Endothelial cell (in vitro differentiated cells): ENCODE measurements at places on chromosomes 3 and 15.

GRCh38 chr3:29176501-29176900, 104.4 kb upstream of the RBMS3 start:
- DNase-seq = no peak

DNA sequence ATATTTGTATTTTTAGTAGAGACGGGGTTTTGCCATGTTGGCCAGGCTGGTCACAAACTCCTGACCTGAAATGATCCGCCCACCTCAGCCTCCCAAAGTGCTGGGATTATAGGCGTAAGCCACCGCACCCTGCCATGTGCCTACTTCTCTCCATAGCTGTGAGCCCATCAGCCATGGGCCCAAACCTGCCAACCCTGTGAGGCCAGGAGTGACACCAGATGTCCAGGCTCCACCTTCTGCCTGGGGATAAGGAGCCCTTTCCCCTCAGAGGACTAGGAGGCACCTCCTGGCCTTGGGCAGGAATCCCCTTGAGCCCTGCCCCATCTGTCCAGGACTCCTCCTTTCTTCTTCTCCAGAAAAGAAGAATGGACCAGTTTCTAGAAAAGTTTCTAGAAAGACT, 14.2 kb upstream of the RFT1 start:
- no peak for DNase-seq

DNA sequence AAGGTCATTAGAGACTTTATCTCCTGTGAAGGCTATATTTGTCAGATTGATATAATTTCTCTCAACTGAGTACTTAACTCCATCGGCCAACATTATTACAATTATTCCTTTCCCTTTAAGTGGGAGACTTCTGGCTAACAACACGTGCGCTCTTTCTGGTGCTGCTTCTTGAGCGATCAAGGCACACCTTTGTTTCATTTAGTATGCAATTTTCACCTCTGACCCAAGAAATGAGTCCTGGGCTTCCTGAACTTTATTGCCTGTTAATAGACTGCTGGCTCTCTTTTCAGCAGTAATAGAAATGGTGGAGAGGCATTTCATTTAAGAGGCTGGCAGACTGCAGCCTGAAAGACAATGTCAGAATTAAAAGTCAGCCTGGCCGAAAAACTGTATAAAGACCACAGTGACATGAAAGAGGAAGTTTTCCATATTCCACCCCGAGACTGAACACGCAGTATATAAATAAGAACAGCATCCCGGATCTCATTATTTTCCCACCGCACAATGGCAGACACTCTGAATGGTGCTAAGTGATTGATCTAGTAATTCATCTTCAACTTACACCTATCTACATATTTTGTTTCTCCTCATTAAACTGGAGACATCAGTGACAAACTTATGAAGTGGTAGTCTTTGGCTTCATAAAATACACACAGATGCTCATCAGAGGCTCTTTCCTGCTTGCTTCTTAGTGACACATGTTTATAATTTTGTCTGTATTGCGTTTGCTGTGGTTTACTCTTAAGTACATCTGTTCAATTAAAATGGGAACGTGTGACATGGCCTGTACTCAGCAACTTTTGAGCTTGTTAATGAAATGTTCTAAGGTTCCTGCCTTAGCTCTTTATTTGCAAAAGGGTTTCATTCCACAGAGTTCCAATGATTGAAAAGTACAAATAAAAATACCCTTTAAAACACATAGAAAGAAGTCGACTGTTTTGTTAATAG, 299.9 kb downstream of the MECOM start:
- DNase-seq = no peak

DNA sequence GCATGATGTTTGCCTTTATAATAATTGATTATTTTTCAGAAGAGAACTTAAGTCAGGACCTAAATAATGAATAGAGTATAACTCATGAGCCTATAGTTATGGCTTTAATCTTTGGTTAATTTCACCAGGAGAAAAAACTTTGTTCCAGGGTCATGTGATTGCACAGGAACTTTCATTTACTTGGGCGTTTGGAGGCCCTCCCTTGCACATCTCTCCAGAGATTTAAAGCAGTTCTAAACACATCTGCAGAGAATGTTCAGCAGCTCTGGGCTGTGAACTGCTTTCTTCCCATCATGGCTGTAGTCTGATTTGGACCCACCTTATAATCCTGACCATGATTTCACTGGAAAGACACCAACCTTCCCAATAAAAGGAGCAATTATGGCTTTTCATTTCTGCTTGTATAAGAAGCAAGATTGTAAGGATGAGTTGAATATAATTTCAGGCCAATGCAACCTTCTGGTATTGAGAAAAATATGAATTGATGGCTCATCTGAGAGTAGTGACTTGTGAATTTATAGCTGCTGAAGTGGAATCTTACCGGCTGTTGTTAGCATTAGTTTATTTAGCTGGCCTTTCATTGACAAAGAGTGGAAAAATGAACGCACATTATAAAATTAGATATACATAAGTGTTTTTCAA, 80.9 kb upstream of the PRTG start:
- no peak for DNase-seq

DNA sequence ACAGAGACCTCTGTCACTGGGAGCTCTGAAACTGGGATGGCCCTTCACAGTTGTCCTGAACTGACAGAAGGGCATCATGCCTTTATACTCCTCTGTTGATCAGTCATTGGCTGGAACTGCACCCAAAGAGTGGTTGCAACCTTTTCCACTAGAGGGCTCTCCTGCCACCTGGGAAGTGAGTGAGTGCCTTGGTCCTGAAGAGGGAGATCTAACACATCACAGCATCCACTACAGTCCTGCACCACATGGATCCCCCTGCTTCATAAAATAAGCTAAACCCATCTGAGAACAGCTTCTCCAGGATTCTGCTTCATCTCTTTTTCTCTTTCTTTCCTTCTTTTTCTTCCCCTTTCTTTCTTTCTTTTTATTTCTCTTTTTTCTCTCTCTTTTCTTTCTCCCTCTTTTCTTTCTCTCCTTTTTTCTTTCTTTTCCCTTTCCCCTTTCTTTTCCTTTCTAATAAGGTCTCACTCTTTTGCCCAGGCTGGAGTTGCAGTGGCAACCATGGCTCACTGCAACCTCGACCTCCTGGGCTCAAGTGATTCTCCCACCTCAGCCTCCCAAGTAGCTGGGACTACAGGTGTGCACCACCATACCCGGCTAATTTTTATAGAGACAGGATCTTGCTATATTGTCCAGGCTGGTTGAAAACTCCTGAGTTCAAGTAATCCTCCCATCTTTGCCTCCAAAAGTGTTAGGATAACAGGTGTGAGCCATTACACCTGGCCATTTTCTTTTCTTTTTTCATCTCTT, 42.8 kb upstream of the RAF1 start:
- peak; percentile 70 for DNase-seq
